ENCODE measurements at places on chromosomes 12 and 14. TPM values are rescaled to one million over a fixed set of nuclear protein-coding genes. Genes with fewer than 3 reads are reported as not detected.

Gene OR4E1
- total RNA-seq: not detected

Gene FOXN4
- 0.29 TPM for total RNA-seq

Gene RIPK3
- 4.3 TPM for total RNA-seq

Gene CCDC177
- total RNA-seq: not detected

Gene SDS
- not detected for total RNA-seq

Gene NPFF
- not detected for total RNA-seq

Gene APOLD1
- 24.1 TPM for total RNA-seq

Gene TAS2R42
- not detected for total RNA-seq

Gene LGR5
- 7.5 TPM for total RNA-seq

Gene E2F7
- total RNA-seq: 4.6 TPM

Gene DHRS2
- 90.6 TPM for total RNA-seq

Gene CLEC9A
- total RNA-seq: 0.93 TPM

Gene WNT5B
- 15.3 TPM for total RNA-seq

Gene MYRFL
- total RNA-seq: 1.9 TPM
